Right forelimb (tissue), 1 donor: ENCODE measurements at places on chromosomes 12 and 14.

- DNase-seq: no peak
These were observed 37.8 kb upstream of the DYNC1H1 start for GRCh38 chr14:101926620-101927019.

GRCh38 chr12:15253990-15254389, 32.8 kb upstream of the RERG start:
- no peak for DNase-seq

- no peak for DNase-seq
These were observed 3.8 kb downstream of the CBLN3 start for GRCh38 chr14:24425704-24426103.

- DNase-seq: no peak
These were observed 19.4 kb downstream of the TXNRD1 start for GRCh38 chr12:104234926-104235499.

GRCh38 chr14:57244106-57244505, 24.6 kb downstream of the EXOC5 start:
- no peak for DNase-seq

- DNase-seq: no peak
These were observed 25.7 kb downstream of the KCTD10 start for GRCh38 chr12:109451400-109451799.

- no peak for DNase-seq
These were observed 35.0 kb upstream of the DICER1 start for GRCh38 chr14:95192311-95192710.

- peak; percentile 73 for DNase-seq
These were observed 30.8 kb downstream of the XRCC3 start for GRCh38 chr14:103684471-103684870.

GRCh38 chr14:70754991-70755390, 54.3 kb downstream of the MAP3K9 start:
- no peak for DNase-seq

- no peak for DNase-seq
These were observed 6.2 kb downstream of the DENND5B start for GRCh38 chr12:31584782-31585181.

- DNase-seq: no peak
These were observed 40.2 kb downstream of the GRIP1 start for GRCh38 chr12:66638666-66639065.

GRCh38 chr14:64821651-64822050, 58.1 kb downstream of the SPTB start:
- no peak for DNase-seq

DNA sequence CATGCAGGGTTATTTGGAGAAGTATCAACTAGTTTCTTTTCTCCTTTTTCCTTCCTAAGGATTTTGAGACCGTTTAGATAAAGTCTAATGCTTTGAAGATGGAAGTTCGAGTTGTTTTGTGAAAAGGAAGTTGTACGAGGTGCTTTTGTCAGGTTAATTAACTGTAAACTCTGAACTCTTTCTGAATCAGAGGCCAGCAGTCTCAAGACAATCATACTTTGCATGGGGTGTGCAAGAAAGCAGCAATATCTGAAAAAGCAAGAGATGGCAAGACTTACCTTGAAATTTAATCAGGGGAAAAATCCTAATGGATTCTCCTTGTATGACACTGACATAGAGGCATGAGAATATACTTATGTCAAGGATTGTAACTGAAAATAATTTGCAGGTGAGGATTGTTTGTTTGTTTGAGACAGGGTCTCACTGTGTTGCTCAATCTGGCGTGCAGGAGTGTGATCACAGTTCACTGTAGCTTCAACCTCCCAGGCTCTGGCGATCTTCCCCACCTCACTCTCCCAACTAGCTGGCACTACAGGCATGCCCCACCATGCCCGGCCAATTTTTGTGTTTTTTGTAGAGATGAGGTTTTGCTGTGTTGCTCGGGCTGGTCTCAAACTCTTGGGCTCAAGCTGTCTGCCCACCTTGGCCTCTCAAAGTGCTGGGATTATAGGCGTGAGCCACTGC, 170.2 kb upstream of the HMGA2 start:
- no peak for DNase-seq

DNA sequence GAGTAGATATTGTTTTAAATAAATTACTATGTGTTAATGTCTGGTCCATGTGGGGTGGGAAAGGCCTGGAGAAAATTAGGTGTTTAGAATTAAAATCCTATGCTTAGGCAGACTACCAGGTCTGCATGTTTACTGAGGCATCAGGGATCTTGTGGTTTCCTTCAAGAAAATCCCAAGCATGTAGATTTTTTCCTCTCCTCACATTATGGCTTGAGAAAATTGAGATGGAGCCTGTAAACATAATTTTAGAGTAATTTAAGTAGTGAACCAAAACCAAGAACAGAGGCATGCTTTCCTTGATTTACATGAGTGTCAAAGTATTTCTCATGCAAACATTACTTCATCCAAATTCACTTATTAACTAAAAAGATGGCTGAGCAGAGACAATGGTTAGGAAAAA, 823.7 kb downstream of the AACS start:
- DNase-seq: no peak

DNA sequence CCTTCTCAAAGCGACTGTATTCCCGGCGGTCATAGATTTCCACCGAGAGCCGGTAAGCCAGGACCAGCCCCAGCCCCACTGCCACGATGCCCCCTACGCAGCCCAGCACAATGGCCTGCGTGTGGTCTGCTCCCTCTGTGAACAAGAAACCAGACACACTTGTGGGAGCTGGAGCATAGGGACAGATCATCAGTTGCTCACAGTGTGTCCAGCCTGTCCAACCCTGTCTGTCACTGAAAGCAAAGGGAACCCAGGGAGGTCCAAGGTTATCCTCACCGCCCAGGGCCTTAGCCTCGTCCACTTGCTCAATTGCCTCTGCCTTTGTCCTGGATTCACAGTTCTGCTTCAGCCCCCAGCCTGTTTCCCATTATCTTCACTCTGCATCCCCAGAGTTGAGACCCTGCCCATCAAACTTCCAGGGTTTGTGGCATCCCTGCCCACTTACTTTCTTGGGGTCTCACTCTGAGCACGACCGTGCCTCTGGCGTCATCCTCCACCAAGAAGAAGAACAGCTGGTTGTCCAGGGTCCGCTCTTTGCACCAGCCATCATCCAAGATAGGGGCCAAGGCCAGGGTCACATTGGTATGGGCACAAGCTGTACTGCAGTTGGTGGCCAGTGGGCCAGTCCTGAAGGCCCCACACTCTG, 11.3 kb upstream of the CSAD start:
- no peak for DNase-seq

DNA sequence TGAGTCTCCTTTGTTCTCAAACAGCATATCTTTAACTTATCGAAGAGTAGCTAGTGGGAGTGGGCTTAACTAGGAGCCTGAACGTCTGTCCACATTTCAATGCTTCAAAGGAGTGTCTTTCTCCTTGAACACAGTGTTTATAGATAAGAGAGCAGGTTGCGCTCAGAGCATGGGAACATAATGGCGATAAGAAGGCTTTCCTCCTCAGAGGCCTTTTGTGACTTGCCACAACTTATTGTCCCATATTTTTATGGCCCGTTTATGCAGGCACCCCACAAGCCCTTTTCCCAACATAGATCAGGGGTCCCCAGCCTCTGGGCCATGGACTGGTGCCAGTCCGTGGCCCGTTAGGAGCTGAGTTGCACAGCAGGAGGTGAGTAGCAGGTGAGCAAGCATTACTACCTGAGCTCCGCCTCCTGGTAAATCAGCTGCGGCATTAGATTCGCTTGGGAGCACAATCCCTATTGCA, 2.6 kb upstream of the DDX47 start:
- DNase-seq: no peak

- no peak for DNase-seq
These were observed 437.4 kb upstream of the SOX5 start for GRCh38 chr12:24386836-24387235.

DNA sequence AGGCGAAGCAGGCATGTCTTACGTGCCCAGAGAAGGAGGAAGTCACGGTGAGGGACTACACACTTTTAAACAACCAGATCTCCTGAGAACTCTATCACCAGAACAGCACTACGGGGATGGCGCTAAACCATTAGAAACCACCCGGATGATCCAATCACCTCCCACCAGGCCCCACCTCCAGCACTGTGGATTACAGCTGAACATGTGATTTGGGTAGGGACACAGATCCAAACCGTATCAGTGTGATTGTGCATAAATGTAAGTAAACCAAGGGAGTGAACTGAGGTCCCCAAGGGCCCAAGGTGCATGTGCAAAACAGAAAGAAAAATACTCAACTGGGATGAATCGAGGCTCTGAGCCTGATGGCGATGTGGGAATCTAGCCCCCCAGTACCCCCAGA, 134.2 kb downstream of the DICER1 start:
- no peak for DNase-seq

DNA sequence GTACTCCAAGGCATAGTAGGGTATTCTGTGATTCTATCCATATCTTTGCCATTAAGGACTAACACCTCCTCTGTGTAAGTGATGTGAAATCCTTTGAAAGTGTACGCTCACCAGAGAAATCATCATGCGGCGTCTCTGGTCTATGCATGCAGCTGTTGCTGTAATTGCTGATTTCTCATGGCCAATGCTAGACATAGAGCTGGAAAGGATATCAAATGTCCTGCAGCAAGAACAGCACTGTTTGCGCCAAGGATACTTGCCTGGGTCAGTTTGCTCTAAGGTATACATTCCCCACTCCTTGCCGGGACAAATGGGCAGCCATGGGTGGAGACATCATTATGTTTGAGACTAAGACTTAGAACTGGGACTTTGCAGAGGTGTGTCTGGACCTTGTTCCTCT, 896.4 kb downstream of the BCL11B start:
- DNase-seq: no peak

- DNase-seq: no peak
These were observed 28.5 kb downstream of the FMNL3 start for GRCh38 chr12:49678711-49679110.

- DNase-seq: no peak
These were observed 24.8 kb downstream of the NUAK1 start for GRCh38 chr12:106113824-106114446.

DNA sequence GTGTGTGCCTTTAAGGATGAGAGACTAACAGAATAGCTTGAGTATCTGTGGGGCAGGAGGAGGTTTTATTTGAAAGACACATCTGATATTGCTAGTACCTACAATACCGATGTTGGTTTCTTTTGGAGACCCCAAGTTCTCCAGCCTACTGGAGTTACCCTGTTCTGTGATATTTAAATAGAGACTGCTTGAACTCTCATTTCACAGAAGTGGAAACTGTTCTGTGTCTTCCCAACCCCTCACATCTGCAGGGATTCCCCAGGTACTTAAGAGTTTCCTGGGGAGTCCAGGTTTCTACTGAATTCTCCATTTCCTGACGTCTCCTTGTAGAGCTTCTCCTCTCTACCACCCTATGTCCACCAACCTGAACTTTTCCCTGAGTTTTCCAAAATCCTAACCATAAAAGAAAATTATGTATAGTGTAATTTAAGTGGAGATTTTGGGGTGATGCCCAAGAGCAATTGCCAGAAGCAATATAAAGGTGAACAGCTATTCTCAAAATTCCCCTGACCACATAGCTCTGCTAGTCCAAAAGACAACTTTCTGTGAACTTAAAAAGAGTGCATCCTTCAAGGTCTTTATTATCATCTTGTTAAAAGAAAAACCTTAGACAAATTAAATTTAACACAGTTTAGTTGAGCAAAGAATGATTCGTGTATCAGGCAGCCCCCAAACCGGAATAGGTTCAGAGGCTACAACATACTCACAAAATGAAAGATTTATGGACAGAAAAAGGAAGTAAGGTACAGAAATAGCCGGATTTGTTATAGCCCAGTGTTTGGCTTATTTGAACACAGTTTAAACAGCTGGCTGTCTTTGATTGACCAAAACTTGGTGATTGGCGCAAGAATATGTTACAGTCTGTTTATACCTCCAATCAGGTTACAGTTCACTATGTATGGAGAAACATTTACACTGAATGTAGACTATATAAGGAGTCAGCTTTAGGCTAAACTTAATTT, 373.4 kb downstream of the NUAK1 start:
- DNase-seq: no peak

GRCh38 chr12:11758510-11759493, 109.3 kb downstream of the ETV6 start:
- DNase-seq: no peak

DNA sequence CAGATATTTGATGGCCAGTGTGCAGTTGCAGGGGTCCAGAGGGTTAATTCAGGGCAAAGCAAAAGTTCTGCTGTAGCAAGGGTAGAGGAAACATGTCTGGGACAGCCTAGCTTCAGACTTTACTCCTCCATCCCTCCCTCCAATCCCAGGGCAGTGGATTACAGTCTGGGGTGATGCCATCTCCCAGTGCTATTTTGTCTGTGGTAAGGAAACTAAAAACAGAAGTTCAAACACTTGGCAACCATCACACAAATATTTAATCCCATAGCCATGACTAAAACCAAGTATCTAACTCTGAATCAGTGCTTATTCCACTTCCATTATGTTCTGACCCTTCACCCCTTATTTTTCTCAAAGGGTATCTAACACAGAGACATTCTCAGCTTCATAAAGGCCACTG, 61.8 kb downstream of the PIK3C2G start:
- DNase-seq: no peak
